ENCODE measurements at places on chromosomes 5 and 9.

GRCh38 chr9:93052791-93053540 is 5.5 kb upstream of the SUSD3 start:
- DNase-seq: no peak

GRCh38 chr5:106121972-106122605 is 1548.6 kb downstream of the EFNA5 start:
- no peak for DNase-seq

DNA sequence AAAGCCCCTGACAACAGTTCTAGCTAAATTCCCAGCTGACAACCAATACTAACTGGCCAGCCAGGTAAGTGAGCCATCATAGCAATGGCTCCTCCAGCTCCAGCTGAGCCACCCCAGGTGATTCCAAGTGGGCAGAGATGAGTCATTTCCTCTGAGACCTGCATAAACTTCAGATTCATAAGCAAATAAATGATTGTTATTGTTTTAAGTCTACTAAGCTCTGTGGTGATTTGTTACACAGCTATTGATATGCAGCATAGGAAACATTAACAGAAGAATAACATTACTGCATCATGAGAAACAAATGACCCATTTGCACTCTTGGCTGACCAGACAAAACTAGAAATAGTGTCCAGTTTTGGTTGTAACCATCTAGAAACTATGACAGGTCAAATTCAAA is 60.3 kb downstream of the TTC39B start:
- DNase-seq: no peak

GRCh38 chr5:177304392-177305119 is 957 bp downstream of the PRELID1 start:
- no peak for DNase-seq

DNA sequence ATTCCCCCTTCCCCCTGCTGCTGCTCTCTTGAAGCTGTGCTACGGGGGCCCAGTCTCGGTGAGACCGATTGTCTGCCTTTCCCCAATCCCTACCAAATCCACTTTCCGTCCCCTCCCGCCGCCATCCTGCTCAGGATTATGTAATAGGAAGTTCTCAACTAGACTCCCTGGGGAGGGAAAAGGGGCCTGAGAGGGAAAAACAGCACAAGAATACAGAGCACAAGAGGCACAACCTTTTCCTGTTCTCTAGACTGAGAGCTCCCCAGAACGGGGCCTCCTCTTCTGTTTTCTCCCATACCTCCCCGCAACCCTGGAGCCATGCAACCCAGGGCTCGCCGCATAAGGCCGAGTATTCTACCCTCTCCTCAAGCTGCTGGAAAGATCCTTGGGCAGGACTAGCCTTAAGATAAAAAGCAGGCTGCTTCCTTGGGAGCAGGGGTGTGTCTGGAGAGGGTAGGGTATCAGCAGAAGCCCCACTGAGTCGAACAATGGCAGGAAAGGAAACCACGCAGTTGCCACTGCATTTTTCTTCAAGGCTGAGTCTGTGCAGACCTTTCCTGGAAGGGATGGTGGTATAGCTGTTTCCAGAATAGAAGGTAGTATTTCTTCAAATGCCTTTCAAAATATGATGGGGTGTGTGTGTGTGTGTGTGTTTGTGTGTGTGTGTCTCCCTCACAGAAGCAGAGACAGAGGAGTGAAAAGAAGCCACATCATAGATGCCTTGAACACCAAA is 12.9 kb downstream of the MYORG start:
- DNase-seq: no peak

GRCh38 chr5:52692039-52692438 is 95.7 kb upstream of the ITGA1 start:
- no peak for DNase-seq

- no peak for DNase-seq
Measured at GRCh38 chr9:114633438-114634089, 22.5 kb downstream of the TMEM268 start.

- DNase-seq: no peak
Measured at GRCh38 chr9:29001006-29001405, 1427.7 kb upstream of the C9orf72 start.

DNA sequence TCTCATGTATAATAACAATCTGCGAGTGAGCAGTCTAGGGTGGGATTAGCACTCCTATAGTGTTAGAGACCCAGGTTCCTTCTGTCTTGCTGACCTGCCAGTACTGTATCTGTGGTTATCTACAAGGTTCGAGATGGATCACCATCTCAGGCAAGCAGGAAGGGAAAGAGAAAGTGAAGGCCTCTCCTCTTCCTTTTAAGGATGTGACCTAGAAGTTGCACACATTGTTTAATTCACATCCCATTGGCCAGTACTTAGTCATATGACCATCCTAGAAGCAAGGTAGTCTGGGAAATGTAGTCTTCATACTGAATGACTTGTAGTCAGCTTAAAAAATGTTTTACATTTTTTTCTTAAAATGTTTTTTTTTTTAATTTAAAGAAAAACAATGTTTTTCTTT is 168.6 kb downstream of the CARTPT start:
- no peak for DNase-seq

- no peak for DNase-seq
Measured at GRCh38 chr9:128116104-128117083, 11.1 kb downstream of the PTGES2 start.

DNA sequence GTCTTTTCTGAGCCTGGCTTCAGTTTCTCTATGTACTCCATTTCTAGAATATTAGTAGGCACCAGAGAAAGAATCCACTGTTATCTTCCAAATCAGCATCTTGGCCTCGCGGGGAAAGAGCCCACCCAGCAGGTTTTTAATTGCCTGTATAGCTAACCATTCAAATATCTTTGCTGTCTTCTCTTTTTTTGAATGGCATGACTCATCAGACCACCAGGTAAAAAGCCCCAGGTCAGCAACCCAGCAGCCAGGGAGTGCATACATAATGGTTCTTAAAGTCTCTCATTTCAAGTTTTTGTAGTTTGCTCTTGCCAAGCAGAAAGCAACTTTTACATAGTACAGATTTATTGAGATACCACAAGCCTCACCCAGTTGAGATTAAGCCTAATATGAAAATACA is 50.7 kb downstream of the TMEM167A start:
- no peak for DNase-seq

DNA sequence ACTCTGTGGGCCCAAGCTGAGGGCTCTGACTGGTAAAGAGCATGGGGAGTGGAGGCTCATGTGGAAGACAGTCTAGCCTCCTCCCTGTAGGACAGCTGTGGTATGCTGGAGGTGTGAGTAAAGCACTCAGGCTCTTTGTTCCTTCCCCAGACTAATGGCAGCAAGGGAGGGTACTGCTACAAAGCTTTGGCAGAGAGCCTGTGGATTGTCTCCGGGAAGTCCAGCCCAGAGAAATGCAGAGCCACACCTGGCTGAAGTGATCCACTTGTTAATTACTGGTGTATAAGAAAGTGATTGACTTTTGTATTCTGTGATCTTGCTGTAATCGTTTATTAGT is 161.7 kb downstream of the OXCT1 start:
- no peak for DNase-seq

DNA sequence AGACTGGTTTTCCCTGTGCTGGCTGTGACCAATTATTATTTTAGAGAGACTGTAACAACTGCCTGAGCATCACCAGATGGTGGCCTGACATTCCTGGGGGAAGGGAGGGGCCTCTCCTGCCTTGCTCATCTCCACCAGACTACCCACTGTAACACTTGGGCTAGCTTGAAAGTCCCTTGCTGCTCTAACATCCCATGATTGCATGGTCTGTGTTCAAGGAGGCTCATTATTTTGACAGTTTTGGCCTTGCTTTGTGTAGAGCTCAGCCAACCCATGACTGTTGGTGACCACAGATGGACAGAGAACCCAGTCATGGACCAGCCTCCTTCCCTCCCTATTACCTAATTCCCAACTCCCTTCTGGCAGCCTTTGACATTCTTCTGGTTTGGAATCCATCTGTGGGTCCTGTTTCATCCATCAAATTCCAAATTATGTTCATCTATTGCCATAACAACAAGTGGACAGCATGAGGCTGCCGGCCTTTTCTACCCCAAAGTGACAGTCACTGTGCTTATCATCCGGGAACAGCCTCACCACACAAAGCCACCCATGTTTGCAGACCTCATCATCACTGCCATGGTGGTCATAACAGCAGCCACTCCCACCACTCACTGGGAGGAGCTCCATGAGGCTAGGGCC is 49.0 kb upstream of the ICE1 start:
- DNase-seq: no peak

DNA sequence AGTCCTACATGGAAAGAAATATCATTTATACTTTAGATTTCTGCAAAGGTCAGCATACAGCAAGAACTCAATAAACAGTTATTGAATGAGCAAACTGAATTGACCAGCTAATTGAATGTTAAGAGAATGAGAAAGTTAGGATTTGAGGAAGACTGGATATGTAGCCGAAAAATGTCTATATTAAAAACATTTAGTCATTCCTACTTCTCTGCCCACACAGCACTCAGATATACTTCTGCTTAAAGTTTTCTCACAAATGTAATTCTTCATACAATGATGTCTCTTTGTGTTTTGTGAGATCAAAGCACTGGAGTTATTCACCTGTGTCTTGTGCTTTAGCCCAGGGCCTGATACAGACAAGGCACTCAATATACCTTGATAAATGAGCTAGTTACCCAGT is 188.6 kb downstream of the PARP8 start:
- DNase-seq: no peak
